ENCODE measurements at places on chromosomes 7 and 10.

DNA sequence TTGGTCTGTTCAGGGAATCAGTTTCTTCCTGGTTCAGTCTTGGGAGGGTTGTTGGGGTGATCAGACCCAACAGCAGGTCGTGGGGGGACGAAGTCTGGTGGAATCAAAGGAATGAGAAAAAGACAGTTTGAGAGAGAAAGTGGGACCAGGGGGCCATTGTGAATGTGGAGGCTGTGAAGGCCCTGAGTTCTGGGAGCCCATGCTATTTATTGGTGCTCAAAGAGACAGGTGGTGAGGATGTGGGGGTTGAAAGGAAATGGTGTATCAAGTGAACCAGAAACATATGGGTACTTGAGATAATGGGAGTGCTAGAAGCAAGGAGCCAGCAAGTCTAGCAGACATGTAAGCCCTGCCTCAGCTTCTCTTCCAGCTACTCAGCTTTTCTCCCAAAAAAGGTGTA is 84.1 kb downstream of the CCSER2 start:
- DNase-seq = no peak

GRCh38 chr7:87038993-87039690 is 20.3 kb downstream of the ELAPOR2 start:
- no peak for DNase-seq

GRCh38 chr10:131824371-131825149 is 76.2 kb upstream of the PPP2R2D start:
- DNase-seq = no peak

DNA sequence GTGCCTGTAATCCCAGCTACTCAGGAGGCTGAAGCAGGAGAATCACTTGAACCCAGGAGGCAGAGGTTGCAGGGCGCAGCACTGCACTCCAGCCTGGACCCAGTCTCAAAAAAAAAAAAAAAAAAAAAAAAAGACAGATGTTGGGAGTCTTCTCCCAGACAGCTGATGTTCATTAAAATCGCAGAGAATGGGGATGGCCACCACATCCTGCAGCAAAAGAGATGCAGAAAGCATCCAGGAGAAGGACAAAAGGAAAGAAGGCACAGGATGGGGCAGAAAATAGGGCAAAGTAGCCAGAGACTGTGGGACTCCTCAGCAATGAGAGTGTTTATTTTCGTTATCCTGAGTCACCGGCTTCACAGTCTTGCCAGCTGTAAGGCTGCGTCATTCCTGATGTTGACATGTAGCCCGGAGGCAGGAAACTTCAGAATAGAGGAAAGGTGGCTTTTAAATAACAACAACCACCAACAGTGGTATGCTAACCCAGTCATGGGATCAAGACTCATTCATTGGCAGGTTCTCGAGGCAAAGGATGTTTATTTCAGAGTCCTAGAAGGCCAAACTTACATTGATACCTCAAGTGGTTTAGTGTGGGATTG is 149.5 kb upstream of the SVIL start:
- peak; percentile 99 for DNase-seq

- DNase-seq = no peak
Observed at GRCh38 chr7:22833113-22833855, 10.6 kb upstream of the TOMM7 start.

GRCh38 chr10:80964955-80965614 is 427.4 kb downstream of the SH2D4B start:
- no peak for DNase-seq

GRCh38 chr10:45470098-45471012 is 96.3 kb downstream of the ALOX5 start:
- peak; percentile 55 for DNase-seq

DNA sequence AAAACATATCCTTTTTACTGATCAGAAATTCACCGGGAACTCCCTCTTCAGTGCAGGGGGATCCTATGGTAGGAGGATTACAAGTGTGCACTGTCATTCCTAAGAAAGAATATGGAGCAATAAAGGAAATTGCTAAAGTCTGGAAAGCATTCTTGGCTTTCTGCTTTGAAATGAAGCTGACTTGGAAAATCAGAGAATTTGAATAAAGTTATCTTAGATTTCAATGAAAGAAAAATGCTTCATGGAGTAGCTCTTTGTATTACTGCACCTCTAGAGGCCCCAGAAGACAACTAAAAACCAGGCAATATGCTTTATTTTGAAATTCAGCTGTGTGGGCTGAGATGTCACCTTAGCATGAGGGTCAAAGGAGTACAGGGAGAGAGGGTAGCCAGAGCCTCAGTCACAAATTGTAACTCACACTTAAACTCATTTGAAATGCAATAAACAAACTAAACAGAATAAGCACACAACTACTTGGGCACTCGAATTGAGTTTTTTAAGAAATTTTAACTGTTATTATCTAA is 102.5 kb downstream of the IMMP2L start:
- peak; percentile 83 for DNase-seq

DNA sequence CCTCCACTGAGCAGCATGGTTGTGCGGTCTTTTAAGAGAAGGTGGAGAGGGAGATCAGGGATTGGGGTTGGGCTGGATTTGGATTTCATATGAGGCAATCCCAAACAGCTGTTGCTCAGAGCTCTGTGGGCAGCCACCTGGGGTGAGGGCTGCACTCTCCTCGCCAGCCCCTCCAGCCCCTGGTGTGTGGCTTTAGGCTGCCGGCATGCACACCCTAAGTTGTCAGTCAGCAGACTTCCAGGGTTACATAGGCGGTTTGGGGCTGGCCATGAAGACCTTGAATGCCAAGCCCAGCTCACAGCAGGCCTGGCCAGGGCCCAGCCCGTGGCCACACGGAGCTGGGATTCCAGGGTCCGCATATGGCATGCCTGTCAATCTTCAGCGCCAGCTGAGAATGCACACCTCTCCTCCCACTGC is 54.8 kb downstream of the ZMIZ1 start:
- DNase-seq = no peak

- no peak for DNase-seq
Observed at GRCh38 chr10:54234832-54235231, 566.2 kb downstream of the PCDH15 start.

- no peak for DNase-seq
Observed at GRCh38 chr10:94490789-94491039, 54.9 kb upstream of the HELLS start.

DNA sequence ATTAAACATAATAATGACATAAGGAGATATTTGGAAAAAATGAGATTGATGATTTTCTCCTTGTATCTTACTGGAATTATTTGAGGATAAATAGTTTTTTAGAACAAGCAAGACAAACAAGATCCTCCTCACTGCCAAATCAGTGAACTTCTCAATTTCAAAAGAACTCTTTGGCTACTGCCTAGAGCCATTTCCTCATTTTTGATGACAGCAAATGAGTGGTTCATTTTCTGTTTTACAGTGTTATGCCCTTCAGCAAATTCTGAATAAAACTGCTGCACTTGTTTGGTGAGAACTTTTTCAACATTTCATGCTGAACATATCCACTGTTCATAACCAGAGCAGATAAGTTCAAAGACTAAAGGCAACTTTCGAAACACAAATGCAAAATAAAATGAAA is 42.5 kb upstream of the AHR start:
- no peak for DNase-seq

GRCh38 chr10:71735709-71736569 is 16.4 kb upstream of the C10orf105 start:
- DNase-seq = no peak

GRCh38 chr10:125625586-125625985 is 57.4 kb downstream of the TEX36 start:
- DNase-seq = no peak

- DNase-seq = no peak
Observed at GRCh38 chr7:43479042-43479441, 103.9 kb upstream of the STK17A start.

GRCh38 chr10:101485681-101486554 is 102.1 kb downstream of the POLL start:
- DNase-seq = peak; percentile 10

- no peak for DNase-seq
Observed at GRCh38 chr7:84138411-84138810, 56.2 kb downstream of the SEMA3A start.

- DNase-seq = no peak
Observed at GRCh38 chr10:116511365-116511764, 34.4 kb upstream of the PNLIP start.

DNA sequence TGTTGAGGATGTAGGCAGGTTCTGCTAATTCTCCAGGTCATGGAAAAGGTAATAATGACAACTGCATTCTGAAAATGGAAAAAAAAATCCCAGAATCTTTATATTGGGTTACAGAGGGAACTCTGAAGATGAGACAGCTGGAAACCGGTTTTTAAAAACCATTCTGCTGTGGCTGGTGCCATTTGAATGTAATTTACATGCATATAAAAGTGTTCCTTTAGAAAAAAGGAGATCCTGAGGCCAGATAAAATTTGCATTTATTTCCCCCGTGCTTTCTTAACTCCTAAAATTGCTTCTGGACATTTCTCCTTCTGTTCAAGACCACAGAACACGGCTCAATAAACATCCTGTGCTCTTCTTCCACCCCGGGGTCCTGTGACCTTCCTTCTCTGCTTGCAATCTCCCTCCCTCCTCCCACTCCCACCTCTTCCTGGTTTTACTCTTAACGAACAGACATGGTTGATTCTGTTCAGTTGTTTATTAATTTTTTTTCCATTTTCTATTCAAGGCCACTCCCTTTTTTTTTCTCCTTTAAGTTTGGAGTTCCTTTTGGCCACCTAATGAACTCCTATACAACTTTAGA is 41.6 kb downstream of the SH2D4B start:
- no peak for DNase-seq

- no peak for DNase-seq
Observed at GRCh38 chr7:154864523-154864891, 138.4 kb downstream of the PAXIP1 start.

GRCh38 chr10:89301232-89301631 is 614 bp upstream of the IFIT2 start:
- DNase-seq = peak; percentile 66

- no peak for DNase-seq
Observed at GRCh38 chr7:49255054-49255453, 330.7 kb downstream of the CDC14C start.

DNA sequence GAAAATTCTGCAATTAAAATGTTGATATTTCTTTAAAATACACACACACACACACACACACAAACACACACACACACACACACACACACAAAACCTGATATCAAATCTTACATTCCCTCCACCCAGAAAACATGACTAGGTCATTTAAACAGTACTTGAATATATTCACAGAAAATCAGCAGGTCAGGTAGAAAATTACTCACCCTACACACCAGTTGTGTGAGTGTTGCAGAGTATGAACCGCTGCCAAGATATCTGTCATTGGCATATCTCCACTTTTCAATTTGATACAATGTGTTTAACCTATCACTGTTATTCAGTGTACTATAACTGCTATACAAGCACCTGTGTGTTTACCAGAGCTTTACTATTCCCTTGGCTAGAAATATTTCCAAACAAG is 283.6 kb upstream of the LRRTM3 start:
- no peak for DNase-seq

DNA sequence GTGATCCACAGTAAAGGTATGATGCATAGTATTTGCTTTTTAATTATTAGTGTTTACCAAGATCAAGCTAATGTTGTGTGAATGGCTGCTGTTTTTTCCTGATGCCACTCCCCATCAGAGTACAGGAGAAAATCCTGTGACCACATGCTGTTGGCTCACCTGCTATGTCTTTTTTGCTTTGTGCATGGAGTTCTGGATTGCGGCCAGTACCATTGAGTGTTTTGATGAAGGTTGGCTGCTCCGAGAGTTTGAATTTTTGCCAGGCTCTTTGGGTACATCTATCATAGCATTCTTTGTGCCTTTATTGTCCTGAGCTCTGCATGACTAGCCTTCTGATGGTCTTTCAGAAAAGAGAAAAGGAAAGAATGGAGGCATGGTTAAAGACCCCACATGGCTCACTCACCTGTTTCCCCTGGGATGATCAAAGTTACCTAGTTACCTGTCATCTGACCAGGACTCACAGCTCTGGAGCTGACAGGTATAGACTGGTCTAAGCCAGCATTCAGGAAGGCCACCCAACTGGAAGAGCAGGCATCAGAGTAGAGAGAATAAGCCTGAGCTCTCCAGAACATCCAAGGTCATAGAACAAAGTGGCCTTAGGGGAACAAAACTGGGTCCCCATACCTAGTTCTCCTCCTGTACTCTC is 11.8 kb upstream of the SGPL1 start:
- DNase-seq = no peak

GRCh38 chr10:68496072-68496471 is 24.3 kb upstream of the DNA2 start:
- DNase-seq = no peak

- DNase-seq = no peak
Observed at GRCh38 chr7:92071032-92071431, 63.2 kb downstream of the CYP51A1 start.

DNA sequence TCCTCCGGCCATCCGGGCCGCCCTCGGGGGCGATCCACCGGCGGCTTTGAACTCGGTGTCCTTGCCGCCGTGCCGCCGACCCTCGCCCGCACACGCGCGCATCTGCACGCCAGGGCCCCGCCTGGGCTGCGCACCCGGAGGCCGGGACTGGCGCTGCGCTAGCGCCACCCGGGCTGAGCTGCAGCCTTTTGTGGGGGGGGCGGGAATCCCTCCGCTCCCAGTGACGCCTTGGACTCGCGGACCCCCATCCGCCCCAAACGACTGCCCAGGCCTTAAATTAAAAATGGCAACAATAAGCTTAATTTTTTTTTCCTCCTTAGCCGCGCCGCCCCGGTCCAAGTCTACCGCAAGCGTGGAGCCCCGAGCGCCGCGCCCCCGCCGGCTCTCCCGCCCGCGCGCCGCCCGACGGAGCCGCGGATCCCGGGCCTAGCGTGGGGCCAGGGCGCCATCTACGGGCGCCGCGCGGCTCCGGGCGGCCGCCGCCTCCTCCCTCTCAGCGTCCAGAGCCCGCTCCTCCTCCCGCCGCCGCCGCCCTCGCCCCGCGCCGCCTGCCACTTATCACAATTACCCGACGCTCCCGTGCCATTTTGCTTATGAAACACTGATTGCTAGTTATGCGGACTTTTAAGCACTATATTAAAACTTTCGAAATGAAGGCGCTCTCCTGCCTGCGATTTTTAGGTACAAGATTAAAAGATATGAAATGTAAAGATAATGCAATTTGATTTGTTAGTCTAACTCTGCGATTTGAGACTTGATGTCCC is 7.5 kb upstream of the EBF3 start:
- DNase-seq = peak; percentile 65
